Caki2 (cell line): ENCODE measurements at places on chromosomes 12 and 14. TPM values are rescaled to one million over a fixed set of nuclear protein-coding genes. Genes with fewer than 3 reads are reported as not detected.

CMA1 gene
- total RNA-seq, result not detected in 2 replicates

DNA sequence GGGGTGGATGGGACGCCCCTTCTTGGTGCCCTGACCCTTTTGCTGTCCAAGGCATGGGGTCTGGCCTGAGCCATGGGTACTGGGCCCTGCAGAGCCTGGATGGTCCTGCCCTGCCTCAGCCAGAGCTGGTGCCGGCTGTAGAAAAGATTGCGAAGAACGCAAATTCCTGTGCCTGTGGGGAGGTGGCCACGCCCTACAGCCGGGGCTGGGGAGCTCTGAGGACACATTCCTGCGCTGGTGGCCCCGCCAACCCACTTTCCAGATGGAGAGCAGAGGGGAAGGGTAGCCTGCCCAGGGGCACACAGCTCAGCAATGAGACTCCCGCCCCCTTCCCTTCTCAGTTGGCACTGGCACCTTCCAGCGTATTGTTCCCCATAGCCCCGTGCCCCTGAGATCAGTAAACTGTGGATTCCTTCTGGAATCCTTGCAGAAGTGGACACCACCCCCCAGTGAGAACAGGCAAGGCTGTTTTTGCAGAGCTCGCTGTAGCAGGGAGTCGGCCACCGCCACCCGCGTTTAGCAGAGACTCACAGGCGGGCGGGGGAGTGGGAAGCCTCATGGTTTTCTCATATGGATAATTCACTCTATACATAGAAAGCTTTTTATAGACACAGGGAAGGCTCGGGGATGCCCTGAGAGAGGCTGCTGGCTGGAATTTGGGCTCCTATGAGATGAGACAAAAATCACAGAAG is 8.6 kb downstream of the INF2 start:
- DNase-seq, result no peak

C12orf54 gene
- total RNA-seq, result not detected in 2 replicates

DNA sequence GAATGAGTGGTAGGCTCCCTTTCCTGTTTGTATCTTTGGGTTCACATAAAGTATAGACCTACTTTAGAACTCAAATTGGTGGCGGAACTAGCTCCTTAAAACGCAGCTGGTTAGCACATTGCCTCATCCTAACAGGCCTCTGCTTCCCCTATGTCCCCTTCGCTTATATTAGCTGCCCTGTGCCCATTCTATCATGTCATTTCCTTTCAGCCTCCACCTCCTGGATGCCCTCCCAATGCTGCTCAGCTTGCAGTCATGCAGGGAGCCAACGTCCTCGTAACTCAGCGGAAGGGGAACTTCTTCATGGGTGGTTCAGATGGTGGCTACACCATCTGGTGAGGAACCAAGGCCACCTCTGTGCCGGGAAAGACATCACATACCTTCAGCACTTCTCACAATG is 3.5 kb downstream of the DAZAP2 start:
- DNase-seq, result no peak

DNA sequence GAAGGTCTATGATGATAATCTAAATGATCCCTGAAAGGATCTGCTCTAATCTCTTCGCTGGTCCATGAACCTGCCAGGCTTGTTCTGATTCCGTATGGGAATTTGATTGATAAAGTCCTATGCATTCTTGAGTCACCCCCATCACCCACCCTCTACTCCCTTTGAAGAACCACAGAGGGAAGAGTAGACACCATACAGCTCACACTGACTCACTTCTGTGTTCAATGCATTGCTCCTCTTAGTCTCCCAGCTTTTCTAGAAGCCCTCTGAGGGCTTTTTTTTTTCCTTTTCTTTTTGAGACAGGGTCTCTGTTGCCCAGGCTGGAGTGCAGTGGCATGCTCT is 18.5 kb upstream of the GPRC5A start:
- DNase-seq, result no peak

DNA sequence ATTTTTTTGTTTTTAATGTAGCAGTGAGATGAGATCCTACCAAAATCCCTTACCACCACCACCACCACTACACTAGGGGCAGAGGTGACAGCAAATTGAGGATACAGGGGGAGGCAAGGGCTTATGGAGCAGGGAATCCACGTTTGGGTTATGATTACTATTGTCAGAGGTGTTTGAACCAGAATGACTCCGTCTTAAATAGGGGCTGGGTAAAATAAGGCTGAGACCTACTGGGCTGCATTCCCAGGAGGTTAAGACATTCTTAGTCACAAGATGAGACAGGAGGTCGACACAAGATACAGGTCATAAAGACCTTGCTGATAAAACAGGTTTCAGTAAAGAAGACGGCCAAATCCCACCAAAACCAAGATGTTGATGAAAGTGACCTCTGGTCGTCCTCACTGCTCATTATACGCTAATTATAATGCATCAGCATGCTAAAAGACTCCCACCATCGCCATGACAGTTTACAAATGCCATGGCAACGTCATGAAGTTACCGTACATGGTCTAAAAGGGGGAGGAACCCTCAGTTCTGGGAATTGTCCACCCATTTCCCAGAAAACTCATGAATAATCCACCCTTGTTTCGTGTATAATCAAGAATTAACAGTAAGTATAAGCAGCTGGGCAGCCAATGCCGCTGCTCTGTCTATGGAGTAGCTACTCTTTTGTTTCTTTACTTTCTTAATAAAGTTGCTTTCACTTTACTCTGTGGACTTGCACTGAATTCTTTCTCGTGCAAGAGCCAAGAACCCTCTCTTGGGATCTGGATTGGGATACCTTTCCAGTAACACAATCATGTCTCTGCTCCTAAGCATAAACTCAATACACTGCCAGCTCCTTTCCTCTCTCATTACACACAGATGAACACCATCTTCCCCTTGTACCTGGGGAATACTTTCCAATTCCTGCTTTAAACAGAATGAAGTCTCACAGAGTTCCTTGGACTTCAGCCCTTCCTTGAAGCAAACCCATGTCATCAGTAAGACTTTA is 16.7 kb upstream of the CRY1 start:
- no peak for DNase-seq

LRP1-AS gene
- total RNA-seq, result not detected in 2 replicates

DNA sequence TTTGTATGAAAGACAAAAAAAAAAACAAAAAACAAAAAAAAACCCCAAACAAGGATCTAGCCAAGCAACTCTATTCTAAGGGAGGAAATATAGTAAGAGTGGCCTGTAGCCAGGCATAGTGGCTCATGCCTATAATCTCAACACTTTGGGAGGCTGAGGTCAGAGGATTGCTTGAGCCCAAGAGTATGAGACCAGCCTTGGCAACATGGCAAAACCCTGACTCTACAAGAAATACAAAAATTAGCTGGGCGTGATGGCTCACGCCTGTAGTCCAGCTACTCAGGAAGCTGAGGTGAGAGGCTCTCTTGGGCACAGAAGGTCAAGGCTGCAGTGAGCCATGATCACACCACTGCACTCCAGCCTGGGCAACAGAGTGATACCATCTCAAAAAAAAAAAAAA is 47.9 kb downstream of the TMEM117 start:
- DNase-seq, result no peak

HOXC11 gene
- not detected in 2 replicates for total RNA-seq

- no peak for DNase-seq
Measured at GRCh38 chr14:75395862-75396261, 32.0 kb upstream of the JDP2 start.

DNA sequence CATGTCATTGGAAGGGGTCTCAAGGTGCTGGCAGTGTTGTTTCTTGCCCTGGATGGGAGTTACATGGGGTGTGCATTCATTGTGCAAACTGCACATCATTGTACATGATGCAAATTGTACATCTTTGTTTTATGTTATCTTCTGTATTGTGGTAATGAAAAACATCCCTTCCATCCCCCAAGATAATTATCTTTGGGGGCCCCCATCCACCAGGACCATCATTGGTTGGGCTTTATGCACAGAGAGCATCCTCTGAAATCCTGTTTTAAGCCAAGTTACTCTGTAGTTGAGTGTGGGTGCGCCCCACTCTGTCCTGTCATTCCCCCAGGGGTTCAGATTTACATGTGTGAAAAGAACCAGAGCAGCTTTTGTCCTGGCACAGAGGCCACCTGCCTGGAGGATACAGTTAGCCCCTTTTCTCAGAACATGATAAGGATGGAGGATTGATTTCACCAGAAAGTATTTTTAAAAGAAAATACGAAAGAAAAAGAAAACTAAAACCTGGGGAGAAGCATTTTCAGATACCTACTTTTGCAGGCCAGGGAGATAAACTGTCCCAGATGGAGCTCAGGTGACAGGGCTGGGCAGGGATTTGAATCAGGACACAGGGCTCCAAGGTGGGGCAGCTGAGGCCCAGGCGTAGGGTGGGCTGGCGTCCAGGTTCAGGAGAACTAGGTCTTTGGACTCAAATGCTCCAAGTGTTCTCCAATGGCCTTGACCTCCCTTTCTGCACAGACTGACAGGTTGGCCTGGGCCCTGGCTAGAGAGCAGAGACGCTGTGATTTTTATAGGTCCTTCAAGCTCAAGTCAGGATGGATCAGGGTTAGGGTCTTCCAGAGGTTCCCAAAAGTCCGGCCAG is 17.2 kb downstream of the WSCD2 start:
- no peak for DNase-seq

VWF gene
- 0.07 TPM in 1 of 2 replicates, not detected in the other for total RNA-seq

DNA sequence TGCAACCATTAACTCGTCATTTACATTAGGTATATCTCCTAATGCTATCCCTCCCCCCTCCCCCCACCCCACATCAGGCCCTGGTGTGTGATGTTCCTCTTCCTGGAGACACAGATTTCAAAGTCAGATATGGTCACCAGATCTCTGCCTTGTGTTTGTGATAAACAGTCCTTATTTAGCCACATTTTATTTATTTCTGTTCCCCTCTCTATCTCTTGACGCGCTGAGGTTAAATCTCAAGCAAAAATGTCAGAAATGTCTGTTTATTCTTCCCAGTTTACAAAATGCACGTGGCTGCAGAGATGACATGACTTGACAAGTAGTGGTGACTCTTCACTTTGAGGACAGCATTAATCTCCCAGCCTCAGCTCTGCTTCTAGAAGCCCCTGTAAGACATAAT is 11.5 kb upstream of the RASSF3 start:
- no peak for DNase-seq

- DNase-seq, result peak; percentile 70
Measured at GRCh38 chr14:68788996-68789820, 3.7 kb downstream of the ZFP36L1 start.

FBRSL1 gene
- total RNA-seq, result 6.7 and 8.3 TPM in 2 replicates

DNA sequence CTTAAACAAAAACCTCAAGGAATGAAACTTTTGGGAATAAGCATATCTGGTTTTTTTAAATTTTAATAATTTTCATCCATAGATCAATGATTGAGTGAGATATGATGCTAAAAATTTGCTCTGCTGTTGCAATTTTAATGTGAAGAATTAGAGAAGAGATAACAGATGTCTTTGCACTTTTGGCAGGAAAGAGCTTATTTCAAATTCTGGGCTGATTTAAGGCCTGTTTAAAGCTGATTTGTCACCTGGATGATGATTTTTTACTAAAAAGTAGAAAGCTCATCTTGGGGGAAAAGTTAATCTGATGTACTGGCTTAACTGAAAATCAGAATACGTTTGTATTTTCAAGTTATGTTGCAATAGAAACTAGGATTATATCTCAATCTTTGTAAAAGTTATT is 268.9 kb upstream of the NOVA1 start:
- no peak for DNase-seq

KLHDC1 gene
- 0.26 TPM in 1 of 2 replicates, not detected in the other for total RNA-seq

DNA sequence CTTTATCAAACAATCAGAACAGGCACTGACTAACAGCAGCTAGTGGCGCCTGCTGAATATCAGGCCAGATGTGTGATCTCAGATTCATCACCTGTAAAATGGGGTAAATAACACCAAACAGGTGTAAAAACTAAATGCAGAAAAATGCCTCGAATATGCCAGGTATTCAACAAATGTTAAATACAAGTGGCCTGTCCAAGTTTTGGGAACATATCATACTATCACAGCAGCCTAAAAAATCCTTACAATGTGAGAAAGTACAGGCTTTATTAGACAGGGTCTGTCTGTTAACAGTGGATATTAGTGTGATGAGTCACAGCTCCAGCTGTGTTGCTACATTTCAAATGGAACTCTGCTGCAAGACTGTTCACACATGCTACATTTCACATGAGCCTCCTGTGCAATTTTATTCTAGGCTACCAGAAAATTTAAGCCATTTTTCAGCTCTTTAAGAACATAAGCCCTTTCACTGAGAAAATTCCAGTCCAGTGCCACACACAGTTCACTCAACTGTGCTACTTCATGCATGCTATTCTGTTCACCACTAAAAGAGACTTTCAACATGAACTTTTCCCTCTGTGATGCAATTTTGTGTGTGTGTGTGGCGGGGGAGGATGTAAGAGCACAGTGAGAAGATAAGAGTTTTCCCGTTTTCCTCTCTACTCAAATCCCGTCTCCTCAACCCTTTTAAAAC is 56.7 kb downstream of the MSRB3 start:
- peak; percentile 46 for DNase-seq

GRCh38 chr12:24227551-24227950 is 278.1 kb upstream of the SOX5 start:
- no peak for DNase-seq

DNA sequence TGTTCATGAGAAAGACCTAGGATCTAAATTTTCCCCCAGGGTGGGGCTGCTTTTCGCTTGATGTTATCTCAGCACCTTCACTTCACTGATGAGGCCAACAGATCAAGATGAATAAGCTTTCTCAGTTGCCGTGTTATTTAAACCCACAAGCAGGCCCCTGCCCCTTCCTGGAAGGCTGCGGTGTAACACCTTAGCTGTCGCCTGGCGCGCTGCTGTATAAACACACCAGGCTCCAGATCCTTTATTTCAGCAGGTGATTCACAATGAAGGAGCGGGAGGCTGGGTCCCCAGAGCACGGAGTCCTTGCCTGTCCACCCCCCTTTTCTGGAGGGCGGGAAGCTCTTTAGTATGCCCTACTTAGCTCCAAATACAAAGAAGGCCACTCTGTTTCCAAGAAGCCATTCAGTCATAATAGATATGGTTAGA is 515.4 kb downstream of the FUT8 start:
- no peak for DNase-seq

DNA sequence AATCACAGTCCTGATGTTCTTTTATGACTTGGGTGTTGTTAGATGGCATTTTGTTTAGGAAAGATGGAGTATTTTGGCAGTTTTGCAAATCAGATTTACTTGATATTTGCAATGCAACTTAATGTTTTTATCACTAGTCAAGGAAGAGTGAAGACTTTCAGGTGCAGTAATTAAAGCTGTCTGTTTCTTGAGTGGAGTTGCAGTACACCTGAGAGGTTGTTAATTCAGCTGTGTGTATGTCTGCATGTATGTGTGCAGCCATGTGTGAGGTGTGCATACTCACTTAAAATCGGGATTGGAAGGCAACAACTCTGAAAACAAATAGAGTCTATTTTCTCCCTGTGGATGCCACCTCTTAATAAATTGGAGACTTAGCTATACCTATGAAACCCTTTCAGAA is 94.5 kb downstream of the RMST start:
- DNase-seq, result no peak

- DNase-seq, result no peak
Measured at GRCh38 chr12:77060136-77060882, 5.1 kb downstream of the E2F7 start.

AVPR1A gene
- not detected in 2 replicates for total RNA-seq

KCNK10 gene
- total RNA-seq, result not detected in 2 replicates
